ENCODE measurements at places on chromosomes 7 and 10.

DNA sequence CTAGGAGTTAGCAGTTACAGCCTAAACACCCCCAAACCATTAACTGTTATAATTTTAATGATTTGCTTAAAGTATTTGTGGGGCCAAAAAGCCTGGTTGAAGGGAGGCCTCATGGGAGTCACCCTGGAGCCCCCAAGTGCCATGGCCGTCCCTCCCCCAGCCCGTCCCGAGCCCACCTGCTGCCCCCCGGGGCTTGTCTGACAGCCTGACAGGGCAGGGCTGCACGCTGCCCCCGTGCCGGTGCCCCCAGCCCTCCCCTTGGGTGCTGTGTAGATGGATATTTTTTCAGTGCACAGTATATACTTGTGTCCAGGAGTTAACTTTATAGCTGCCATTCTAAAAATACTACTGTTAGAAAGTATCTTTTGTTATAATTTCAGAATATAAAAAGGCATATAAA lies 108.4 kb downstream of the CYTH3 start:
- DNase-seq: no peak

- no peak for DNase-seq
These were observed 13.6 kb upstream of the SVIL start for GRCh38 chr10:29648114-29648982.

DNA sequence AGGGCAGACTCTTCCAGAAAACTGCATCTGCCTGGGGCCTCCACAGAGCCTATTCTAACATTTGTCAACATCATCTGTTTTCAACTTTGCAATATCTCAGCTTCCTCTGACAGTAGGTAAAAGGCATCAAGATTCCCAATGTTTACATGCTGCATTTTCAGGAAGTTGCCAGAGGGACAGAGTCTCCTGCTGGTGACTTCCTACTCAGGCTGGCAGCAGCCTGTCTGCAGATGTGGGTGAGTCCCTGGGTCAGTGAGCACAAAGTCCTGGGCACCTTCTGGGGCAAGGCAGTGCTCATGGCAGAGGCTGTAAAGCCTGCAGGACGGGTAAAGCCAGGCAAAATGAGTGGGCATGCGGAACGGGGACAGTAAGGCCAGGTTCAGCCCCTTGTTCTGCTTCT lies 69.4 kb downstream of the EBF3 start:
- no peak for DNase-seq

- no peak for DNase-seq
These were observed 61.6 kb upstream of the OPALIN start for GRCh38 chr10:96420228-96421009.

DNA sequence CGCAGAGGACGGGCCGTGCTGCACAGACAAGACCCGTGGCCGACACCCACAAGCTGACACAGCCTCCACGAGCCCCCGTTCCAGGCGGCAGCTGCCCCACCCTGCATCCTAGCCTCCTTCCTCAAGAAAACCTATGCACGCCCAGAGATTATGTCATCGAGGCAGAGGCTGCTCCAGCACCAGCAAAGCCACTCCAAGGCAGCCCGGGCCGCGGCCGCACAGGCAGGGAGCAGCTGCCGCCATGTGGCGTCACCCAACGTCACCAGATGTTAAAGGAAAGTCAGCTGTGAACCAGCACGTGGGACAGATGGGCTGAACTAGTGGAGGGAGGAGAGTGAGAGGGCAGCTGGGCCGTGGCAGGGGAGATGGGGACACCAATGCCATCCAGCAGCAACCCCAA lies 59.8 kb downstream of the STK32C start:
- no peak for DNase-seq

DNA sequence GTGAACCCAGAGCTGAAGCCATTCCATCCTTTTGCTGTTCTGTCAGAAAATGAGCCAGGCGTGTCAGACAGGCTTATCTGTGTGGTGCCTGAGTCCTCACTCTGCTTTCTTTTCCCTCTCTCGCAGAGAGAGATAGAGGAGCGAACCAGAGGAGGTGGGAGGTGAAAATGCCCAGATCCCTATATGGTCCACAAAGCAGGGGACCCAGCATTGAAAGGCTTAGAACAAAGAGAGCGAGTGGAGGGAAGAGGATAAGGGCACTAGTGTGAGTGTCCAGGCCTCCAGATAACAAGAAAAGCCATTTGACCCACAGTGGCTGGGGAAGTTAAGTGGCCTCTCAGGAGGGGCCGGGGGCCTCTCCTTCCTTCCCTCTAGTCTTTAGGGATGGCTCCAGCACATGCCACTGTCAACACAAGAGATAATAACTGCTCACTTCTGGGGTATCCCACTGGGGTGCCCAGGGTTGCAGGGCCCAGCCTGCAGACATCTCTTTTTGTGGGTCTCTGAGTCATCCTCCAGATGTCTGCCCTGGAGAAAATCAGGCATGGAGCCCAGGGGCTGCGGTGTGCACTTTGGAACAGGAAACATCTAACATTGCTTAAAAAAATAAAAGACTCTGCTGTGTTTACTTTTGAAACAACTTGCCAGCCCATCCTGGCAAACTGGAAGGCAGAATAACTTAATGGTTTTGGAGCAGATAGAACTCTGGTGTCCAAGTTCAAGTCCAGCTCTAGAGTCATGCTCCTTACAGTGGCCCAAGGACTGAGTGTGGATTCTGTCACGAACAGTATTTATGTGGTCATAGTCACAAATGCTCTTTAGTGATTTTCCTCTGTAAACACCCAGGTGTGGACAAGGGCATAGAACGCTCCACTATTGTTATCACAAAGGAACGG lies 189.5 kb downstream of the CXCL12 start:
- no peak for DNase-seq

DNA sequence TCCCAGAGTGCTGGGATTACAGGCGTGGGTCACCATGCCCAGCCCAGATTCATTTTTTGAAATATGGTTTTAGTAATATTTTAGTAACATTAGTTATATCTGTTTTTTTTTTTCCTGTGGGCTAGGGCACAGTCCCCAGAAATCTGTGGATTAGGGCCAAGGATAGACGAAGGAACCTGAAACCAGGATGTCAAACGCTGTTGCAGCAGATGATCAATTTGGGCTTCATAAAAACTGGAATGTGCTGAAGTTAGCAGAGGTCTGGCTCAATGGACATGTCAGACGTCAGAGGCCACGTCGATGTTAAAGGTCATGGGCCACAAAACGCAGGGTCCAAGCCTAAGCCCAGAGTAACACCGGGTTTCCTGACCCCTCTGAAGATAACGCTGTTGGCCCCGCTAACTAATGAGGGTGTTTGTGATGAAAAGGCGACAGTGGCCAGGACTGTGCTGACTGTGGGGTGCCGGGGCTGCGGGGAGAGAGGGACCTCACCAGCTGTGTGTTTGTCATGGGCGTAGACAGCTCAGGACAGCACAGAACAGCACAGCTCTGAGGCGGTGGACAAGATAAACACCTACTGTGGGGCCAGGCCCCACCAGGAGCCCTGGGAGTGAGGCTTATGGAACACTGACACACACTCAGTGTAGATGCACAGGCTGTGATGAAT lies 23.8 kb upstream of the GTPBP4 start:
- DNase-seq: no peak

- no peak for DNase-seq
These were observed 22.2 kb upstream of the PARP12 start for GRCh38 chr7:140084972-140085371.

GRCh38 chr7:43362652-43363034 lies 220.3 kb upstream of the STK17A start:
- DNase-seq: no peak

GRCh38 chr10:103929381-103929921 lies 11.5 kb upstream of the STN1 start:
- no peak for DNase-seq

GRCh38 chr10:60163786-60164185 lies 225.9 kb downstream of the ANK3 start:
- no peak for DNase-seq

DNA sequence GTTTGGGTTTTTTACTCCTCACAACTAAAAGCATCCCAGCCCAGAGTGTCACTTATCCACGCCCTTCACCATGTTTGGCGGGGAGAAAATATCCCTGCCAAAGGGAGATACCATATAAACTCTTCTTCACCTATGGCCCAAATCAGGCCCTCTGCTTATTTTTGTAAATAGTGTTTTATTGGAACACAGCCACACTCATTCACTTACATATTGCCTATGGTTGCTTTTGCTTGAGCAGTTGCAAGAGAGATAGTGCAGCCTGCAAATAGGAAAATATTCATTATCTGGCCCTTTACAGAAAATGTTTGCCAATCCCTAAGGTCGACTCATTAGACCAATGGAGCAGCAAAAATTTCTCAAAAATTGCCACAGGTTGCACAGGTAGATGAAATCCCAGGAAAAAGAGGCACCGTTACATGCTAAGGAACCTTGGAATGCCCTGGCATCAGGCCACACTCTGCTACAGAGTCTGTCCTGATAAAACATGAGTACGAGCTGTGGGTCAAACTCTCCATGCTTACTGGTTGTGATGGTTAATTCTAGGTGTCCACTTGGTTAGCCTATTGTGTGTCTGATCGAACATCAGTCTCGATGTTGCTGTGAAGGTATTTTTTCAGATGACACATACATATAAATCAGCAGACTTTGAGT lies 7.9 kb upstream of the RASSF4 start:
- no peak for DNase-seq

DNA sequence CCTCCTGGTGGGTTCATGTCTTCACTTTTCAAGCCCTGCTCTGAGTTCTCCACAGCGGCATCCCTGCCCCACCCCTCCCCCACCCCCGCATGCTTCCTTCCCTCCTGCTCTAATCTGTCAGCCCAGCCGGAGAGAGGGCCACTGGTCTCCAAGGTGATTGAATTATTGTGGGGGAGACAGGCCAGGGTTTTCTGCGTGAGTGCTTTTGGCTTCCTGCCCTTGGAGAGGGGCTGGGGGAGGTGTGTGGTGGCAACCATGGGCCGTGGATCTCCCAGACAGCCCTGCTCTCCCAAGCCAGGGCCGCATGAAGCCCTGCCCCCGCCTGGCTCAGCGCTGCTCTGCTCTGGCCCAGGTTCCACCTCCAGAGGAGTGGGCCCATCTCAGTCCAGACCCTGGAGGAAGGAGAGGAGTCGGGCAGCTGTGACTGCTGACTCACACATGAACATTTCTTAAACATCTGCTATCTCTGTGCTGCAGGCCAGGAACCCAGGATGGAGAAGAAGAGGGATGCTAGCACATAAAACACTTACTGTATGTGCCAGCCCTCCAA lies 109.9 kb downstream of the ZMIZ1 start:
- no peak for DNase-seq

DNA sequence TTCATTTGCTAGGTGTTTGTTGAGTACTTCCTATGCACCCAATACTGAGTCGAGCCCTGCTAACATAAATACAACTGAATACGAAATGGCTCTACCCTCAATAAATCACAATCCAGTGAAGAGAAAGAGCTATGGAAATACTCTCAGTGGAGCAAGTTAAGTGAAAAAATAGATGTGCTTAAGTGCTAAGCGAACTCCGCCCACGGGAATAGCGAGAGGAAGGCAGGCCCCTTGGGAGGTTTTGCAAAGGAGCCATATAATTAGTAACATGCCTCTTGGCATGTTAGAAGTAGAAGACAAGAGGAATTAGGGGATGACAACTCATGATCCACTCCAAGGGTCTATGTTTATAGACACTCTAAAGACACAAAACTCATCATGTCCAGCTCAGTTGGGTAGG lies 42.8 kb upstream of the TSPAN33 start:
- no peak for DNase-seq

DNA sequence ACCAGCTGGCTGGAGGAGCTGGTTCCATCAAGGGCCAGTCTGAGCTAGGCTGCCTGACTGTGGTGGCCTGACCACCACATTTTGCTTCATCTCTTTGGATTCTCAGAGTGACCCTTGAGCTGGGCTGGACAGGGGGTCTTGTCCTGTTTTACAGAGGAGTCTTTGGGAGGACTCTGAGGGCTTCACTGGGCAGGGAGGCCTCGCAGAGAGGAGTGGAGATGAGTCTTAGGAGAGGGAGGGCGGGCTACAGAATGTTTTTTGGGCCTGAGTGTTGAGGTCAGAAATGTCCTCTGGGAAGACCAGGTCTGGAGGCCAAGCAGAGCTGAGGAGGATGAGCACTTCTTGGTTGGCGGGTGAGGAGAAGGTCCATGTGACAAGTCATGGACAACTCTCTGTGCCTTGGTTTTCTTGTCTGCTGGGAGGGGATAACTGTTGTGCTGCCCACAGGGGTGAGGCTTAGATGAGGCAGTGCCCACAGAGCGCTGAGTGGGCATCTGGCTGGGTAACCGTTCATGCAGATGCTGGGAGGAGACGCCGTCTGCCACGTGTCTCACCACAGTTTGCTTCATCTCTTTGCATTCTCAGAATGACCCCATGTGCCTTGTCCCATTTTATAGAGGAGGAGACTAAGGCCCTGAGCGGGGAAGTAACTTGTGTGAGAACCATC lies 9.4 kb downstream of the TSPAN15 start:
- DNase-seq: no peak

GRCh38 chr7:127821146-127821545 lies 169.2 kb downstream of the SND1 start:
- no peak for DNase-seq

All from central memory CD8-positive, alpha-beta T cell (primary cell).